ENCODE measurements at places on chromosomes 16 and 17.

- DNase-seq: no peak
Measured at GRCh38 chr16:83068686-83069085, 441.9 kb downstream of the CDH13 start.

- DNase-seq: no peak
Measured at GRCh38 chr17:5127910-5128309, 12.1 kb downstream of the USP6 start.

- DNase-seq: peak; percentile 52
Measured at GRCh38 chr16:58000706-58001676, at the start of gene USB1. TSS of gene USB1 (plus strand) at chr16:58001407. CDS start at chr16:58001484, 77 bp downstream.

DNA sequence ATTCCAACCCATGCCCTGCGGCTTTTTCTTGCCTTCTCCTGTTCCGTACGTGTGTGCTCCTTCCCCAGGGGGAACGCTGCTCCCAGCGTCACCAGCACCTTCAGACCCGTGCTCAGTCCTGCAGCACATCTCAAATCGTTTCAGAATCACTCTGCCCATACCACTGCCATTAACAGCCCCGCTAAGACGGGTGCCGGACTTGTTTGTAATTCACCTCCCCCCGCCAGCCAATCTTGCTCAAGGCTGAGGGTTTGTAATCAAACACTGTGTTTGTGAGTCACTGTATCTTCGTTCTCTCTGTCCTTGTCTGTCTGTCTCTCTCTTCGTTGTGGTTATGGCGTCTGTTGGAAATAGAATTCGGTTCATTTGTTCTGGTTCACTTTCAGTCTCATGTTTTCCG lies 17.3 kb downstream of the CARD14 start:
- DNase-seq: no peak

DNA sequence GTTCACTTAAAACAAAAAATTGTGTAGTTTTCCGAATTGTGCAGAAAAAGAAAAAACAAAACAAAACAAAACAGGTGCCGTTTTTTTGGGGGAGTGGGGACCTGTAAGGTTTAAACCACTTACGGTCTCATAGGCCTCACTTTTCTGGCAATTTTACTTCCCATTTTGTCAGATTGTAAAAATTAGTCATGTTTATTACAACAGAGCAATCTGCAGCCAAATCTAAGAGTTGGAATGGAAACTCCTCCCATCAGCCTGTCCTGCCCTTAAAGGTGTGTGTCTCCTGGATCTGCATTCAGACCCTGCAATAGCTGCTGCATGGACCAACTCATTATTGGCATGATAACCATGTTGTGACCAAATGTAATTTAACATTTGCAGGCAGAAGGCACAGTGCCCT lies 8.2 kb upstream of the SALL1 start:
- no peak for DNase-seq

- no peak for DNase-seq
Measured at GRCh38 chr17:34706029-34706428, 126.6 kb downstream of the TMEM132E start.

DNA sequence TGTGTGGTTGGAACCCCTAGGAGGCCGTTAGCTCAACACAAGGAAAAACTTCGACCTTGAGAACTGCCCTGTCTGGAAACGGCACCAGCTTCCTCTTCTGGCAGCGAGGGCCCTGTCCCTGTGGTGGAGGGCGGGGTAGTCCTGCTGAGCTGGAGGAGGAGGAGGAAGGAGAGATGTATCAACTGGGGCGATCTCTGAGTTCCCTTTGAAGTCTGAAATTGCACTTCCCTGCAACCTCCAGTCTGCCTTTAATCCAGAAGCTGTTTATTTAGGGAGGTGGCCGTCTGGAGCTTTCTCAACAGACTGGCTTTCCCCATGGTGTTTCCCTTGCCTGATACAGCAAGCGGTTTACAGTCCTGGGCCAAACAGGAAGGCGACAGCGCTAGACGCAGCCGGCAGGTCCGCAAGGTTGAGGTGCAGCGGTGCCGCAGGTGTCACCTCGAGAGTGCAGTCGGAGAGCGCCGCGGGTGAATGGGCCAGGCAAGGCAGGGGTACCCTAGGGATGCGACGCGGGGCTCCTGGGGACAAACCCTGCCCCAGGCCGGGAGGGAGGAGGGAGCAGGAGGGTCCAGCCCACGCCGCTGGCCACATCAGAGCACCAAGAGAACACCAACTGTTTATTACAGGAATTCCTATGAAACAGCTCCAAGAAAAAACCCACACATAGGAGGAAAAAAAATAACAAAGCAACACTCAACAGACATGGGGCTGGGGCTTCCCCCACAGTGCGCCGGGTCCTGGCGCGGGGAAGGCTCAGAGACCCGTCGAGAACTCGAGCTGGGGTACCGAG lies 11.4 kb upstream of the MRPS23 start:
- DNase-seq: no peak

DNA sequence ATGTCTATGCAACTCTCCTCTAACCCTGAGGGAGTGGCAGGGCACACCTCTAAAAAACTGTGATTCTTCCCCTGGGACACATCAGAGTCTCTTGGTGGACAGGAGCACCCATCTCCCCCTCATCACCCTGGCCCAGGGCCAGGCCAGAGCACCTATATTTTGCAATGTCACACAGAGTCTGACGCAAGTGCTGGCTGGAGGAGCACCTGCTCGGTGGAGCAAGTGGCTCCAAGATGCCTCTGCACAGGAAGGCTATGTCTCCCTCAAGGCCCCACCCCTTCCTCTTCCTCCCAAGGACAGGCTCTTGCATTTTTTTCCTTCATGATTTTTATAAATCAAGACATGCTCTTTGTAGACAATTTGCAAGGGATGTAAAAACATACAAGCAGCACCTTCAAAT lies 13.3 kb downstream of the SNN start:
- DNase-seq: no peak
